ENCODE measurements at places on chromosomes 2 and 18.
A peak's percentile ranks its signal among the peaks of the same experiment; 100 is the strongest.

DNA sequence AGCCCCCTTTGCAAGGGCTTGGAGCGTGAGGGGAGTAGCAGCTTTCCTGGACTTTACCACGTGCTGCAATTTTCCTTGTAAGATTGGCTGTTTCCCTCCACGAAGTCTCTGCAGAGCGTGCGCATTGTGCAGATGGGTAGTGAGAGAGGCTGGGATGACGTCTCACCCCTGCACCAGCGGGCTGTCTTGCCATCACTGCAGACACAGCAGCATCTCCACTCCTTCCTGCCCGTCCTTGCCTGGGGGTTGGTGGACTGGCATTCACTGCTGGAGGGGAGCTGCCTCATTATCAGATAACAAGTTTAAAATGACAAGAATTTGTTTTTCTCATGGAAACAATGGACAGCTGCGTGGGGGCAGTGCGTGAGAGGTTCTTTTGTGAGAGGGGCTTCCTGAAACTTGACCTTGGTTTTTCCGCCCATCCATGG, 45.3 kb upstream of the HS6ST1 start:
- no peaks in the 10 kb centered on the region for H3K27me3 ChIP-seq
- H3K4me1 ChIP-seq = peaks cover 9% of the 10 kb centered on the region
- DNase-seq = peak; percentile 44
- no peak overlapping the region for H3K27ac ChIP-seq
- no peaks in the 10 kb centered on the region for H3K36me3 ChIP-seq

GRCh38 chr18:79068341-79068936, 755 bp upstream of the ATP9B start:
- no peaks in the 10 kb centered on the region for H3K36me3 ChIP-seq
- peak overlapping the region; percentile 98 for H3K4me3 ChIP-seq
- H3K27me3 ChIP-seq = no peaks in the 10 kb centered on the region
- DNase-seq = no peak
- H3K4me1 ChIP-seq = peaks cover 17% of the 10 kb centered on the region
- peak overlapping the region; percentile 95 for H3K27ac ChIP-seq

DNA sequence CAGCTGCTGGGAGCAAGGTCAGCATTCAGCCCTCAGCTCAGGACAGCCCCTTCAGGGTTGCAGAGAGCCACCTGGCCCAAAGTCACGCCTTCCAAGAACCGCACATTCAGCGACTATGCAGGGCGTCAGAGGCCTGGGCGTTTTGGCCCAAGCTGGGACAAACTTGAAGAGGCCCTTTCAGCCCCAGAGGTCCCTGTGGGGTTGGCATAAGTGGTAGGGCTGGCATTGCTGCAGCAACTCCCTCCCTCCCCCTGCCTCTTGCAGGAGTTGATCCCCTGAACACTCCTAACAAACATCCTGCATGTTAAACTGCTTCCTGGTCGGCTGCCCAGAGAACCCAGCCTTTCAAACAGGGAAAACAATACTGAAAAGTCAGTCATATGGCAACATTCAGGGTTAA, 192.9 kb upstream of the SMAD2 start:
- no peaks in the 10 kb centered on the region for H3K27me3 ChIP-seq
- no peaks in the 10 kb centered on the region for H3K4me1 ChIP-seq
- H3K27ac ChIP-seq = no peak overlapping the region
- no peaks in the 10 kb centered on the region for H3K36me3 ChIP-seq
- no peak overlapping the region for H3K4me3 ChIP-seq

DNA sequence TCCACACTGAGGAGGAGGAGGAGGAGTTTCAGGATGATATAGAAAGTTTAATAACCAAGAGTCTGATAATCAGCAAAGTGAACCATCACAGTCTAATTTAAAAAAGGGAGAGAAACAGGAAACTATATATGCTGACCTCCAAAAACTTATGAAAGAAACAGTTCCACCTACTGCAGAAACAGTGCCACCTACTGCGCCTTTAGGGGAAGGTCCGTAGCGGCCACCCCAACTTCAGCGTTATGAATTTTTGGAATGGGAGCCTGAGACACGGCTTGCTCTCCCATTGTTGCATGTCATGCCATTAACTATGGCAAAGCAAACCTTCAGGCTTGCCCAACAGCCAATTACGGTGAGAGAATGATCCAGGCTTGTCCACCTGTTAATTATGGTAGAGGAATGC, 1719.2 kb upstream of the LRRTM1 start:
- no peaks in the 10 kb centered on the region for H3K4me1 ChIP-seq
- no peak overlapping the region for H3K27ac ChIP-seq
- no peaks in the 10 kb centered on the region for H3K36me3 ChIP-seq
- no peak overlapping the region for H3K4me3 ChIP-seq

DNA sequence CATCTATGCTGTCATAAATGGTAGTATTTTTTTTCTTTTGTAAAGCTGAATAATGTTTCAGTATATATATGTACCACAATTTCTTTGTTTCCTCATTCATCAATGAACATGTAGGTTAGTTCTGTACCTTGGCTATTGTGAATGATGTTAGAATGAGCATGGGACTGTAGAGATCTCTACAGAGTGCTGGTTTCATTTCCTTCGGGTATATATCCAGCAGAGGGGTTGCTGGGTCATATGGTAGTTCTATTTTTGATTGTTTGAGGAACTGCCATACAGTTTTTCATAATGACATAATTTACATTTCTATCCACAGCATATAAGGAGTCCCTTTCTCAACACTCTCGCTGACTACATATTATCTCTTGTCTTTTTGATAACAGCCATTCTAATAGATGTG, 243.5 kb downstream of the CDH7 start:
- H3K36me3 ChIP-seq = no peaks in the 10 kb centered on the region
- H3K27me3 ChIP-seq = no peaks in the 10 kb centered on the region
- DNase-seq = no peak
- no peak overlapping the region for H3K4me3 ChIP-seq

- no peaks in the 10 kb centered on the region for H3K36me3 ChIP-seq
- H3K27me3 ChIP-seq = no peaks in the 10 kb centered on the region
- no peak overlapping the region for H3K27ac ChIP-seq
- no peaks in the 10 kb centered on the region for H3K4me1 ChIP-seq
- DNase-seq = no peak
Observed at GRCh38 chr2:143284087-143284675, 155.0 kb downstream of the ARHGAP15 start.

DNA sequence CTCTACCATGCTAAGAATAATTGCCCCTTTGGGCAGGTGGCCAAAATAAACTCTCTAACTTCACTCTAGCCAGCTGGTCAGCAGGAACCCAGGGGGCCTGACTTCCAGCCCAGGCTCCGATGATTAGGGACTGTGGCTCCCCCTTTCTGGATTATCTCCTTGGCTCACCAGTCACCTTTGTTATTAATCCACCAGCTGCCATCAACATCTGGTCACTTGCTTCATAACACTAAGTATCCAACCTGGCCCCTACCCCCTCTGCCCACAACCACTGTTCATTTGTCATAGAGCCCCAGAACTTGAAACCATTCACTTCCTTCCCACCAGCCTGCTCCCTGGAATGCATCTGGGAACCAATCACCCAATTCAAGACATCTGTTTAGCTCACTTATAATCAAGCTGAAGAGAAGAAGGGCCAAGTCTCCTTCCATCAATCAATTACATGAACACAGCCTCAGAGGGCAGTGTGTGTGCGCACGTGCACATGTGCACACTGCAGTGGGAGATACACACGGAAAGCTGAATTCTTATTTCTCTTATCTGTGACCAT, 215.1 kb downstream of the ALK start:
- H3K4me3 ChIP-seq = no peak overlapping the region
- H3K27ac ChIP-seq = no peak overlapping the region
- H3K27me3 ChIP-seq = no peaks in the 10 kb centered on the region
- H3K36me3 ChIP-seq = no peaks in the 10 kb centered on the region
